ENCODE measurements at places on chromosomes 6 and 20.
A peak's percentile ranks its signal among the peaks of the same experiment; 100 is the strongest.

- no peak for DNase-seq
Measured at GRCh38 chr6:148818939-148819575, 72.2 kb downstream of the UST start.

- DNase-seq, result no peak
Measured at GRCh38 chr6:7742223-7742785, 16.4 kb downstream of the BMP6 start.

DNA sequence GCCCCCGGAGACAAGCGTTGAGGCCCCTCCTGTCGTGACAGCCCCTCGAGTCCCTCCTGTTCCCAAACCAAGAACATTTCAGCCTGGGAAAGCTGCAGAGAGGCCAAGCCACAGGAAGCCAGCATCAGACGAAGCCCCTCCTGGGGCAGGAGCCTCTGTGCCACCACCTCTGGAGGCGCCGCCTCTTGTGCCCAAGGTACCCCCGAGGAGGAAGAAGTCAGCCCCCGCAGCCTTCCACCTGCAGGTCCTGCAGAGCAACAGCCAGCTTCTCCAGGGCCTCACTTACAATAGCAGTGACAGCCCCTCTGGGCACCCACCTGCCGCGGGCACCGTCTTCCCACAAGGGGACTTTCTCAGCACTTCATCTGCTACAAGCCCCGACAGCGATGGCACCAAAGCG lies 72.4 kb downstream of the SERAC1 start:
- no peak for DNase-seq

DNA sequence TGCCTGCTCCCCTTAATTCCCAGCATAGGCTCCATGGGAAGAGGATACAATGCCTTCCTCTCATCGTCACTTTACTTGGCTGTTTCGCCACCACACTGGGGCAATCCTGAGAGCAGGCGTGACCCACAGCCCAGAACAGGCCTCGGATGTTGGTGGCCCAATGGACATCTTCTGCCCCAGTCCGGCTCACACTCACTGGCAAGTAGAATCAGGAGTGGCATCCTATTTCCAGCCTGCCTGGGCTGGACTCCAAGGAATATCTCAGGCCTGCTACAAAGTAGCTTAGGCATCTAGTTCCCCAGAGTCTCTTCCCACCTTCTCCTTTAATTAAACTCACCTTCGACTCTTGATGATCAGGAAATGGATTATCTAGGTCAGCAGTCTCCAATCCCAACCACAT lies 110.5 kb downstream of the LRFN2 start:
- no peak for DNase-seq

GRCh38 chr6:161050134-161050765 lies 58.7 kb downstream of the MAP3K4 start:
- DNase-seq, result no peak

GRCh38 chr20:32536851-32537656 lies 48.1 kb downstream of the NOL4L start:
- DNase-seq, result no peak

- peak; percentile 51 for DNase-seq
Measured at GRCh38 chr6:127457456-127458064, 1.6 kb downstream of the KIAA0408 start.

GRCh38 chr6:151551223-151551857 lies 57.5 kb downstream of the CCDC170 start:
- DNase-seq, result no peak

DNA sequence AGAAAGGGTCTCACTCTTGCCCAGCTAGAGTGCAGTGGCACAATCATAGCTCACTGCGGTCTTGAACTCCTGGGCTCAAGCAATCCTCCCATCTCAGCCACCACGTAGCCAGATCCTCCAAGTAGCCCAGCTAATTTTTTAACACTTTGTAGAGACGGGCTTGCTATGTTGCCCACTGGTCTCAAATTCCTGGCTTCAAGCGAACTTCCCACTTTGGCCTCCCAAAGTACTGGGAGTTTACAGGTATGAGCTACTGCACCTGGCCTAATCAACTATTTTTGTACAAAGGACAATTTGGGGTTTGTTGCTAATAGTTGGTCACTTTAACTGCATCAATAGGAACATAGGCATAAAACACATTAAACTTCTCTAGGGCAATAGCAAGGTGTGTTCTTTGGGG lies 29.9 kb upstream of the SYNCRIP start:
- DNase-seq, result no peak

- no peak for DNase-seq
Measured at GRCh38 chr20:51739722-51740249, 28.4 kb downstream of the ATP9A start.

DNA sequence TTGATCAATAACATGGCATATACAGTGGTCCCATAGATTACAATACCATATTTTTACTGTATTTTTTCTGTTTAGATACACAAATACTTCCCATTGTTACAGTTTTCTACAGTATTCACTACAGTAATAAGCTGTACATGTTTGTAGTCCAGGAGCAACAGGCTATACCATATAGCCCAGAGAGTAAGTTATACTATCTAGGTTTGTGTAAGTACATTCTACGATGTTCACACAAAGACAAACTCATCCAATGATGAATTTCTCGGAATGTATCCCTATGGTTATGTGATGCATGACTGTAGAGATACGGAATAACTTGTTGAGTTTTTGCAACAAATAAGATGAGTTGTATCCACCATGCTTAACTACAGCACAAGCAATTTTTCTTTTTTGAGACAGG lies 3.6 kb upstream of the MYO6 start:
- no peak for DNase-seq

DNA sequence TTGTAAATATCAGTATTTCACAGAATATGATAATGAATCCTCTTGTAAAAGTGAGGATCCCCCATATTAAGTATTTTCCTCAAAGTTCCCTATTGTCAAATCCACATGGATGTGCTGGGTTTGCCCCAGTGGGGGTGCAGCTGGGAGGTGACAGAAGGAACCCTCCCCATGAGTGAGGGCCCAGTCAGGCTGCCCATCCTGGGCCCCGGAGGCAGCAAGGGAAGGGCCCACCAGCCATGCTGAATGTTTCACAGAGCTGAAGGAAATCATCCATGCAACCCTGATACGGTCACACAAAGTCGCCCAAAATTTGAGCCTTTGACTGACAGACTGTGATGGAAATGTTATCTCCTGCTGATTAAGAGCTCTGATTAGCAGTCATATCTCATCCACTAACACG lies 39.7 kb downstream of the FRMD1 start:
- DNase-seq, result no peak

GRCh38 chr20:24995741-24996448 lies 3.3 kb upstream of the APMAP start:
- no peak for DNase-seq

- no peak for DNase-seq
Measured at GRCh38 chr20:15235471-15236198, 898.2 kb upstream of the FLRT3 start.

DNA sequence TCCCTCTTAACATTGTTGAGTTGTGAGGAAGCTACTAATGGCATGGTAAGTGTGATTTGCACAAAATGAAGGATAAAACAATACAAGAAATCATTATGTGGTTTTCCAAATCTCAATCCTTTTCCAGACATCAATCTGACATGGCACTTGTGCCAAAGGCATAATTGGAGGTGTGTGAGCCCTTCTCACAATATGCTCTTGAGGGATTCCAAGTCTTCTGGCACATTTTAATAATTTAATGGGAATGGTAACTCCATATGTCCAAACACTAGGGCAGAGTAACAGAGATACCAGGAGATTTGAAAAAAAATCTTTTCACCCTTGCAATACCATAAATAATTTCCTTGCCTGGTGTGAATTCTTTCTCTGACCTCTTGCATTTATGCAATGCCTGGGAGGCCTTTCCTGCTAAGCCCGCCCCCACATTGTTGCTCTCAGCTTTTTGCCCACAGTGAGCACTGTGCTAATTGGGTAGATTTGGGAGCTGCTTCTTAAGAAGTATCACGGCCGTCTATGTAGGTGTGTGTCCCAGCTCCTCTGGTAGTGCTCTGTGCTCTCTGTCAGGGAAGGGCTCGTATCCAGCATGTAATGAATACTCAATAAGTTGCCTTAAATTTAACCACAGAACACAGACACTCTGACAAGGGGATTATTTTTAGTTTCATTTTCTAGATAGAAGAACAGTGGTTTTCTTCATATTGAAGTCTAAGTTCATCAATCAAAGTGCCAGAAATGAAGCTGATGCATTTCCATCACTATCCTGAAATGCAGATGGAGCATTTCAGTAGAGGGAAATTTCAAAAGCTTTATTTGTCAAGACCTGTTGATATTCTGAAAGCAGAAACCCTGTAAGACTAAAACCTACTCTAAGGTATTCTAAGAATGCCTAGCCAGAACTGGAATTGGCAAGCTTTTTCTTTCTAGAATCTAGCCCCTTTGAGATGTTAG lies 54.4 kb upstream of the CEP85L start:
- DNase-seq, result peak; percentile 10

DNA sequence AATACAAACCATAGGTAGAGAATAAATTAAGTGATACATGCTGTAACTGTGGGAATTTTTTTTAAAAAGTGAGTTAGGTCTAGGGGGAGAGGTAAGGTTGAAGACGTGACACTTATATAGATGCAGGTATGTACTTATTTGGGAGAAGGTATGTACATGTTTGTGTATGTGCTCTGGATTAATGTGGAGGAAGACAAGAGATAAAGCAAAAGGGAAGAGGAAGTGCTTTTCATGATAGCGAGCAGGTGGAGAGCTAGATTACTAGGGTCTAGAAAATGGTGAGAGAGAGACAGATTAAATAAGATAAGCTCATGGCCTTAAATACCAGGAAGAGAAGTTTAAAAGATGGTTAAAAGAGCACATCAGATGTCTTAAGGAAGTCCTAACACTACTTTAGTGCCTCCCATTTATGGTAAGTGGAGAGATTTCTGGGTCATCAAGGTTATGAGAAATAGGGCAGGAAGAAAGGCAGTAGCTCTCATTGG lies 92.5 kb downstream of the MAN1A1 start:
- no peak for DNase-seq

- no peak for DNase-seq
Measured at GRCh38 chr6:136586295-136586694, 36.1 kb upstream of the MAP7 start.

DNA sequence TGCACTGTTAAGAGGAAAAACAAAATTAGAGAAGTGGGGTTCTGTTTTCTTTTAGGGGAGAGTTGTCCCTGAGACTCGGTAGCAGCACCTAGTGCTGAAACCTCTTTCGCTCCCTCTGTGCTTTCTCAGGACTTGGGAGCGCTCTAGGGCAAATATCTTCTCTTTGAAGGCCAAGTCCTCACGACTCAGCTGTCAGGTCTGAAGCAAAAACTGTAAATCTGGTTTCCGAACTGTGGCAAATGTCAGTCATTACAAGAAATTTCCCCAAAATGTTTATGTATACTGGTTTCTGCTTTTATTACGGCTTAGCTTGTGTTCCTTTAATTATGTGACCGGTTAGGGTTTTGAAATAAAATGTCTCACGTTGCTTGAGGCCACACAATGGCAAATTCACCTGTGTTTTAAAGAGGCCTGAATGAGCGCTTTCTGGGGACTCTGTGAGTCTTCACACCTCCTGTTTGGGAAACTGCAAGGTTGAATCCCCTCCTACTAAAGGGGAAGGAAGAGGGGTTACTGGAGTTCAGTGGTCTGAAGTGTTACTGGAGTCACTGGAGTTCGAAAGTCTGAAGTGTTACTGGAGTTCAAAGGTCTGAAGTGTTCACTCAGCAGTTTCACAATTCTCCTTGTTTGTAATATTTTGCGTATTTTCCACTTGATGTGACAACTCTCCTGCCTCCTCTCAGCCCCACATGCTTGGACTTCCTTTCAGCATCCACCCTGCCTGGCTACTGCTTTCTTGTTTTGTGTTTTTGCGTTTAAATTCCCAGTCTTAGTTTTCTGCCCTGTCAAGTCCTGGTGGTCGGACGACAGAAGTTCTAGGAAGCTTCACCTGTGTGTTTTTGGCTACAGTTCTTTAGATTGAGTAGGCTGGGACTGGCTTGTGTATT lies 1.6 kb downstream of the SMPDL3A start:
- no peak for DNase-seq

- no peak for DNase-seq
Measured at GRCh38 chr6:144415835-144416237, 130.7 kb downstream of the UTRN start.

DNA sequence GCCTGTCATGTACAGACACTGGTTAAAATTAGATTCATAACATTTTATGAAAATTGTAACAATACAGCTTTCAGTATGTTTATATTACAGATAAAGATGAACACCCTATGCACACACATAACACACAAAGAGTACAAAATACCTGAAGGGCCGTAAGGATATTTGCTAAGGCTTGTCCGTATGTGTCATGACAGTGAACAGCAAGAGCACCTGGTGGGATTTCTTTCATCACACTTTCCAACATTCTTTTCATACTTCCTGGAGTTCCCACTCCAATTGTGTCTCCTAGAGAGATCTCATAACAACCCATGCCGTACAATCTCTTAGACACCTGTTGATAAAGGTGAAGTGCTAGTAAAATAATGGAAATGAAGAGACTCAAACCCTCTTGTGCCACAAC lies 83.7 kb downstream of the HMGCLL1 start:
- no peak for DNase-seq

- no peak for DNase-seq
Measured at GRCh38 chr6:112296122-112296521, 41.8 kb upstream of the LAMA4 start.

DNA sequence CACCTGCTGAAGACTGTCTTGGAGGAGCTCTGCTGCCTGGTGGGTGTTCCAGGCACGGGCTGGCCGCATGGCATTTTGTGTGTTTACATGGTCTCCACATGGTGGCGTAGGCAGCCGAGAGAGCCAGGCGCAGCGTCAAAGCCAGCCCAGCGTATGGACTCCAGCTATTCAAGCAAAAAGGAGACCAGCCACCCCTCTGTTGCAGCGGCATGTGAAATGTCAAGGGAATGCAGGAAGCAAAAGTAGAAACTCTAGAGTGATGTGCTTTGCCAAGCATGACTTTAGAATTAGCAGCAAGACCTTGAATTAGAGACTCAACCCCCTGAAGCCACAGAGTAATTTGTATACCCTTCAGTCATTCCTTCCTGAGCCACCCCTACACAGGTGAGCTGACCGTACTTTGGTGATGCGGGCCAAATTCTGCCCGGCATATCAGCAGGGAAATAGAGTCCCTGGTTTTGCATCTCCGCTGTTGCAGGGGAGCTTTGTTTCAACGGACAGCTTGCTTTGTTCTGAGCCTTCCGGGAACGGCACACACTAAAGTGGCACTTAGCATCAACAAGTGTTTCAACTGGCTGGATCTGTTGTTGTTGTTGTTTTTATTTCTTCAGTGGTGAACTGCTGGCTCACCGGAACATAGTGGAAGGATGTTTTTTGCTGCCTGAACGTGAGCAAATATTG lies 48.5 kb downstream of the FNDC1 start:
- DNase-seq, result peak; percentile 60

GRCh38 chr6:126180585-126180984 lies 159.3 kb upstream of the CENPW start:
- no peak for DNase-seq

GRCh38 chr6:138923561-138923960 lies 64.5 kb downstream of the REPS1 start:
- no peak for DNase-seq

GRCh38 chr6:86016567-86016966 lies 373.9 kb upstream of the SYNCRIP start:
- DNase-seq, result no peak

Measured in Ammon's horn (tissue), 1 donor.